PC-3 (cell line): ENCODE measurements at places on chromosomes 11 and 22. TPM values are rescaled to one million over a fixed set of nuclear protein-coding genes. Genes with fewer than 3 reads are reported as not detected.

Gene MYRF
- total RNA-seq = 5.1 and 7.0 TPM in 2 replicates

DNA sequence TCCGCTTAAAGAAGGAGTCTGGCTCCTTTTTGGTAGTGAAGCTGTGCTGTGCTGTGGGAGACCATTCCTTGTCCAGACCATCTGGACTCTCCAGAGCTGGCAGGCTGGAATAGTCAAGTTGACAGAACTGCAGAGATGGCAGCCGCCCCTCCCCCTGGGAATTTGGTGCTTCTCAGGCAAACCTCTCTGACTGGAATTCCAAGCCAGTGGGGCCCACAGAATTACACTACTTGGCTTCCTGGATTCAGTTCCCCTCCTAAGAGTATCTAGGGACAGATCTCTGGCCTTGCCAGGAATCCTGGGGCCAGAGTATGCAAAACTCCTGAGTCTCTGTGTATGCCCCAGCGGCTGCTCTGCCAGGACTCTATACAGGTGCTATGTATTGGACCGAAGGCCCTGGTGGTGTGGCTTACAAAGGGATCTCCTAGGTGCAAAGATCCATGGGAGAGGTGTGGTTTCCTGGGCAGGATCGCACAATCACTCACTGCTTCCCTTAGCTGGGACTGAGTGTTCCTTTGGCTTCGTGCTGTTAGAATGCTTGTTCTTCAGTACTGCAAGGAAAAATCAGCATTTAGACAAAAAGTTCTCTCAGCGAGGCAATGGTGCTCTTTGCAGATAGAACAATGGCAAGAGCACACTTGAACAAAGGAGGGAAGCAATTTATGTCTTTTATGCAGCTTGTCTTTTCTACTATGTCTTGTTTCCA is 86.8 kb downstream of the PRMT3 start:
- H3K4me1 ChIP-seq = peaks cover 8% of the 10 kb centered on the region
- peaks cover 9% of the 10 kb centered on the region; the same call in 1 of the 2 replicates for H3K36me3 ChIP-seq

Gene CDKN1C
- total RNA-seq = 12.0 and 12.9 TPM in 2 replicates

- H3K27ac ChIP-seq = no peak overlapping the region
- H3K4me1 ChIP-seq = peaks cover 11% of the 10 kb centered on the region
- H3K27me3 ChIP-seq = no peaks in the 10 kb centered on the region
- no peaks in the 10 kb centered on the region for H3K36me3 ChIP-seq
- no peak for DNase-seq
Observed at GRCh38 chr11:33263549-33263948, 6.4 kb downstream of the HIPK3 start.

Gene C11orf87
- not detected in 2 replicates for total RNA-seq

DNA sequence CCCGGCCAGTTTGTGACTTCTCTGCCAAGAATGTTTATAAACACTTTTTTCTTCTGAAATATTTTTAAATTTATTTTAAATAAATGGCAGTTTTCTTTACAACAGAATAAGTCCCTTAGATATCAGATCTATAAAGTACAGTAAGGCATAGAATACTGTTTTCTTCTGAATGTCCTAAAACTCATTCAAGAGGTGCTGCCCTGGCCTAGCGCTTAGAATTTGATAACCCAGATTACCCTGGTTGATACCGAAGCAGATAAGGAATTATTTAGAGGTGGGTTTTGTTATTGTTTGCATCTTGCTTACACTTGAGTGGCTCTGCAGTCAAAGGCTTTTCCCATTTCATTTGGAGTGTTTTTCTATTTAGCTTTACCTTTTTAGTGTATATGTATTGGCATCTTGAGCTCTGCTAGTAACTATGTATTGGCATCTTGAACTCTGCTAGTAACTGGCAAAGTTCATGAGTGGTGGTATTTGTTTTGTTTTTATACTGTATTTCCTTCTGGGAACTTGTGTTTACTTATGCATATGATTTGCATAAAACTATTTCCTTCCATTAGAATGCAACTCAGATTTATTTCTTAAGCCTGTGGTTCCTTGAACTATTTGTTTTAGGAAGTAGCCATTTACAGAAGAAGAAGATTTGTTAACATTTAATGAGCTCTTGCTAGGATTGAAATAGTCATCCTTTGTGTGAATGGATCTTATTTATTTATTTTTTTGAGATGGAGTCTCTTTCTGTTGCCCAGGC is 1.2 kb downstream of the ACAD8 start:
- DNase-seq = no peak
- H3K27ac ChIP-seq = no peak overlapping the region
- peak overlapping the region; percentile 82 for H3K4me3 ChIP-seq
- peaks cover 5% of the 10 kb centered on the region; the same call in 1 of the 2 replicates for H3K36me3 ChIP-seq

GRCh38 chr11:33324302-33324985 is 67.3 kb downstream of the HIPK3 start:
- no peak overlapping the region for H3K27ac ChIP-seq
- H3K4me1 ChIP-seq = no peaks in the 10 kb centered on the region
- no peak for DNase-seq
- H3K27me3 ChIP-seq = no peaks in the 10 kb centered on the region
- no peaks in the 10 kb centered on the region for H3K36me3 ChIP-seq

Gene KRTAP5-7
- not detected in 2 replicates for total RNA-seq

DNA sequence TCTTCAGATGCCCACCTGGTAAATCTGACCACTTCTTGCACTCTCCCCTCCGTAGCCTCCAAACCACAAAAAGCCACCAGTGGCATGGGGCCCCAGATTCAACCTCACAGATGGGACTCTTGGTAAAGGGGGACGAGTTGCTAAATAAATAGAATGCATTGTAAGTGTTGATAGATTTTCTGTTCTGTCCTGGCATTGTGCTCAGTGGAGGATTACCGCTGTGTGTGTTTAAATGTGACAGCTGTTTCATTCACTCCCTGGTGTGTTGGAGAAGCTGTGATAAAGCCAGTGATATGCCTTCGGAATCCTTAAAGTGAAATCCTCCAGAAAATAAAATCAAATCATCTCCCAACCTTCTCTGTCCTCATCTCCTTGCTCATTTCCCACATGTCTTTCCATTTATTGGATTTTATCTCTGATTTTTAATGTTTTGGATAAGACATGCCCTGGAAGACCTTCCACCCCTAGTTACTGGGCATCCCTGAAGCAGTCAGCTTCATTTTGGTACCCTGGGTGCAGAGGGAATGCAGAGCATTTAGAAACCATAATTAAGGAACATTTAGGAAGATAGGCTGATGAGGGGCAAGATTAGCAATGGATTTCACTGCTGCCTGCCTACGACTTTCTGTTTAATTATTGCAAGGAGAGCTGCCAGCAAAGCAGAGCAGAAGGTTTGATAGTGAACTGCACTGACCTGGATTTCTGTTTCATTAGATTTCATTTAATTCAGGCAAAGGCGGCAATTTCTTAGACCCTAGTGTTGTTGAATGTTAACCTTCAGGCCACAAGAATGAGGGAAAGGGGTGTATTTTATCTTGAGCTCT is 460.9 kb upstream of the KIRREL3 start:
- no peak overlapping the region for H3K27ac ChIP-seq
- H3K4me1 ChIP-seq = no peaks in the 10 kb centered on the region
- DNase-seq = no peak
- no peak overlapping the region for H3K4me3 ChIP-seq

DNA sequence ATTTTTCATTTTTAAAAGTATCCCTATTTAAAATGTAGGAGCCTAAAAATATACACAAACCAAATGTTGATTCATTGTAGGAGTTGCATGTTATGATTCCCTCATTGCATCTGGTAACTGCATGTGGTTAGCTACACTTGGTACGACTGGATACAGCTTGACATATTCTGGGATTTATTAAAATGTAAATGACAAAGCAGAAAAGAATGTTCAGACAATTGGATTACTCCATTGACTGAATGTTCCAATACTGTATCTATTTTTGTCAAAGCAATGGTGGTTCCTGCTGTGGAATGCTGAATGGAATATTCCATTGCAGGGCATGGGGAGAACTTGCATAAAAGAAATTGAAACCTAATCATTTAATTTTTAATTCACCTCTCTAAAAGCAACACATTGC is 30.8 kb downstream of the BLID start:
- H3K27ac ChIP-seq = no peak overlapping the region
- no peak overlapping the region for H3K4me3 ChIP-seq
- H3K36me3 ChIP-seq = peaks cover 2% of the 10 kb centered on the region; the same call in 1 of the 2 replicates
- H3K27me3 ChIP-seq = no peaks in the 10 kb centered on the region
- H3K4me1 ChIP-seq = peaks cover 4% of the 10 kb centered on the region; the same call in 1 of the 2 replicates
